ENCODE measurements at places on chromosomes 2 and 18.

GRCh38 chr18:54165450-54165849 is 59.0 kb downstream of the MBD2 start:
- DNase-seq = no peak

GRCh38 chr2:48180557-48180956 is 274.3 kb upstream of the FBXO11 start:
- DNase-seq = no peak

DNA sequence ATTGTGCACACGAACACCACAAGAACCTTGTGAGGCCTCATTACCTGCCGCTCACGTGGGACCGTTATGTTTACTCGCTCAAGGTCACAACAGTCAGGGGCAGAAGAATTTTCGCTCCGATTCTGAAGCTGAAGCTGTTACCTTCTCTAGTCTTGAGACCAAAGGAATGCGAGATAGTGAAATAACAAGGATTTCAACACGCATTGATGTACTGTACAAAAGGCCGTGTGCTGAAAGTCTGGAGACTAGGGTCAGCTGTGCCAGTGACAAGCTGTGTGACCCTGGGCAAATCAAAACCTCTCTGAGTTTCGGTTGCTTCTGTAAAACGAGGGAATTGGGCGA is 583 bp downstream of the NEMP2 start:
- no peak for DNase-seq

- no peak for DNase-seq
These were observed 390.6 kb downstream of the TNS1 start for GRCh38 chr2:217612211-217612610.

DNA sequence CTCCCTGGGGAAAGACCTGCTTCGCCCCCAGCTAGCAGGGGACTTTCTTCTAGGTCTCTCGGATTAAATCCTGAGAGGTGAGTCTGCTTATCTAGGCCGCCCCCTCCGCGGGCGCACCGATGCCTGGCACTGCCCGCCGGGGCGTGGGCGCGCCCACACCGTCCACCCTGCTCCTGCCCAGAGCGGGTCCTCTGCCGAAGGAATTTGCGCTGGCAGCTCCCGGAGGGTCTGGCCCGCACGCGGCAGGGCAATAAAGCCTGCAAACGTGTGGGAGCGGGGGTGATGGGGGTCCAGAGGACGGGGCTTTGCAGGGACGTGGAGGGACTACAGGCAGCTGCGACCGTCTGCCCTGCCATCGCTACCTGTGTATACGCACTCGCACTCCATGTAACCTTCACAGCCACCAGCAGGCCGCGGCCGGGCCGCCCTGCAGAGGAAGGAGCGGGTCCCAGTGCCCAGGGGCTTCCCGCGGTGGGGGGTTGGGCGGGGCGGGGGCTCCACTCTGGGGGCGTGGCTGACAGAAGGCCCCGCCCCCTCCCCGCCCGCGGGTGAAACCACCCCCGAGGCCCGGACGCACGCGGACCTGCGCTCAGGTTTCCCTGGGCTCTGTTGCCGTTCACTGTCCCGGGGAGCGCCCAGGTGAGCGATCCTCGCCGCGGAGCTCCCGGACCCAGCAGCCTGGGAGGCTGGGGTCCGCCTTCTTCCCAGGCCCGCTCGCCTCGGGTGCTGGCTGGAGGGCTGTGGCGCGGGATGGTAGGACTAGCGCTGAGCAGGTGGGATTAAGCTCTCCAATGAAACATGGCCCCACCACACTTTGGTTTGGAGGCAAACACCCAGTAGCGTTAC is 174.5 kb upstream of the HS6ST1 start:
- no peak for DNase-seq

DNA sequence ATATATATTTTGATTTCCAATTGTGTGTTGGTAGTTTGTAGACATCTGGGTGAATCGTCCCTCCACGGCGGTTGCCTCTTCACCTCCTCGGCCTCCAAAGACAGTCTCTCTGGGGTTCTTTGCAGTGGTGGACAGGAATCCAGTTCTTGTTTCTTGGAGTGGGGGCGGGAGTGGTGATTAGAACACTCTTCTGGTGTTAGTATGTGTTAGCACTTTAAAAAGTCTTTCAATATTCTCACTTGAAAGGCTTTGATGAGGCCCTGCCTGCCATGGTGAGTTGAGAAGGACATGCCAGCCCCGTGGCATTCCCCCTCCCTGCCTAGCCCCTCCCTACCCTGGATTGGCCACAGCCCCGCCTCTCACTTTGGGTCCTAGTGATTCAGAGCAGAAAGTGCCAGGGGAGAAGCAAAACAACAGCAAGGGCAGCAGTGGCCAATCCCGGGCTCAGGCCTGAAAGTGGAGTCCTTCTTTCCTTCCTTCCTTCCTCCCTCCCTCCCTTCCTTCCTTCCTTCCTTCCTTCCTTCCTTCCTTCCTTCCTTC is 316.8 kb upstream of the HS6ST1 start:
- no peak for DNase-seq

DNA sequence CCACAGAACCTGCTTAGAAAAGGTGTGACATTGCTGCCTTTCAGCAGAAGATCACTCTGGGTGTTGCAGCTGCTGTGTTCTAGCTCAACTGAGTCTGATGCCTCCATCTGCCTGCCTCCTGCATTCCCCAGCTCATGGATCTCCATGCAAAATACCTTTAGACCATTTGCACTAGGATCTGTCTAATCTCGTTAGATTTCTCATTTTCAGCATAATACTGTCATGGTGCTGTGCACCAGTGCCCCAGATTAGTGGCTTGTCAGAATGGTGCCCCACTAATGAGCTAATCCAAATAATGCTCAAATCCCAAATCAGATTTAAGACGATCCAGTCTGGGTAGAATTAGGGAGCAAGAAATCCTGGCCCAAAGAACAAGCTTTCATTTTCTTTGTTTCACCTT is 284.4 kb upstream of the PARD3B start:
- no peak for DNase-seq

- DNase-seq = no peak
These were observed 335.1 kb downstream of the CYRIA start for GRCh38 chr2:16330571-16330970.

GRCh38 chr2:192546565-192546964 is 351.8 kb upstream of the TMEFF2 start:
- no peak for DNase-seq

DNA sequence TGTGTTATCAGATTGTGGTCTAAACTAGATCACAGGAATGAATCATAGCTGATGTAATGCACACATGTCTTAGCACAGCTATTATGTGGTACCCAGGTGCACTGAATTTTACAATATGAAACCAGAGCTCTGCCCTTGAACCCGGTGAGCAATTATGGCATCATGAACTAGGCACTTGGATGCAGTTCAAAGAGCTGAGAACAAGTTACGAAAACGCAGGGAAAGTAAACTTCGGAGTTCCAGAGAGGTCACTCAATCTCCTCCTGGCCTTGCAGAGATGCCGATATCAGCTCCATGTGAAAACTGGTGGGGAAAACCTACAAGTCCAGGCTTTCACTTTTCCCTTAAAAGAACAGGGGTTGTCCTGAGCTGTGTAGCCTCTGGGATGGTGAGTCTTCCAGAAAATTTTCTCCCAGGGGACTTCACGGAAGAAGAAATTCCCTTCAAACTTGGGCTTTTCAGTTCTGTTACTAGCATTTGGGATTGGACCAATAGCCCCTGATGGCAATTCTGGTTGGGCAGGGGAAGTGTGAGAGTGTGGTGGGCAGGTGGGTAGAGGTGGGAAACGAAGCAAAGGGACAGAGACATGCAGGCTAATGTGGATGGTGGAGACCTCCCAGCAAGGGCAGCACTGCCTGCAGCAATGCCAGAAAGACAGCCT is 71.1 kb upstream of the SH3BP4 start:
- no peak for DNase-seq

GRCh38 chr18:77056344-77057005 is 76.1 kb downstream of the MBP start:
- no peak for DNase-seq

DNA sequence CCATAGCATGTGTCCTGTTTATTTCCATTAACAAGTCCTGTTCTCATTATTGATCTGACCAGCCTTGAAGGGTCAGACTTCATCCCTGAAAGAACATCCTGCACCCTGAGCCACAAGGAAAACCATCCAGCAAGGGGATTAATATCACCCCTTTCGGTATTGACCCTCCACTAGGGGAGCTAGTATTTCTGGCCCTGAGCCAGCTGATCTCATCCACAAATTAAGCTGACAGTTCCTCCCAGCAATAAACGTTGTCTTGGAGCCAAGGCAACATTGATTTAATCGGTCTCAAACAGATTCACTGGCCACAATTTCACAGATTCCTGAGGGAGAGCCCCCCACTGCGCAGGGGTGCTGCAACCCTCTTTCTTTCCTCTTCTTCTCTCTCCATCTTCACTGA is 353.1 kb upstream of the FANCL start:
- DNase-seq = no peak

DNA sequence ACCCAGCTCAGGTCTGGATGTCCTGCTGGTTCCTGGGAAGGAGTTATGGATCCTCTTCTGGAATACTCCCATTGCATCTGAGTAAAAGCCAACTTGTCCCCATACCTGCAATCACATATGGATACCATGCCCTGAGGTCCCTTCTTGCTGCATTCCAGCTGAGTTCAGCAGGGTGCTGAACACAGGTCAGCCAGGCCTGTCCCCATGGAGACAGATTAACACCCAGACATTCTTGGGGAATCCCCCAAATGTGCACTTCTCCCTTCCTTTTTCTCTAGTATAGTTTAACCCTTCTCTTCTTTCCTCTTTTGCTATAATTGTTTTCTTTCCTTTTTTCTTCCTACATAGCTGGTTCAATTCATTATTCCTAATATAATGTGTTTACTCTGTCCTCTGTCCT is 799.6 kb upstream of the HS6ST1 start:
- no peak for DNase-seq

- no peak for DNase-seq
These were observed 22.2 kb downstream of the SNORC start for GRCh38 chr2:232892221-232892620.

All from stimulated activated CD8-positive, alpha-beta memory T cell treated with anti-CD3 and anti-CD28 coated beads, Interleukin-7, amount 100 ng/mL, for 1 hour (primary cell).